ENCODE measurements at places on chromosomes 13 and 19.

- DNase-seq, result no peak
Observed at GRCh38 chr13:92221916-92222315, 823.5 kb downstream of the GPC5 start.

GRCh38 chr13:31909864-31910551 is 121.6 kb upstream of the FRY start:
- DNase-seq, result peak; percentile 75

- DNase-seq, result no peak
Observed at GRCh38 chr19:48495396-48495795, 16.2 kb downstream of the LMTK3 start.

GRCh38 chr13:78147905-78148304 is 229.3 kb upstream of the EDNRB start:
- no peak for DNase-seq

- DNase-seq, result no peak
Observed at GRCh38 chr13:80180740-80181355, 160.1 kb downstream of the SPRY2 start.

DNA sequence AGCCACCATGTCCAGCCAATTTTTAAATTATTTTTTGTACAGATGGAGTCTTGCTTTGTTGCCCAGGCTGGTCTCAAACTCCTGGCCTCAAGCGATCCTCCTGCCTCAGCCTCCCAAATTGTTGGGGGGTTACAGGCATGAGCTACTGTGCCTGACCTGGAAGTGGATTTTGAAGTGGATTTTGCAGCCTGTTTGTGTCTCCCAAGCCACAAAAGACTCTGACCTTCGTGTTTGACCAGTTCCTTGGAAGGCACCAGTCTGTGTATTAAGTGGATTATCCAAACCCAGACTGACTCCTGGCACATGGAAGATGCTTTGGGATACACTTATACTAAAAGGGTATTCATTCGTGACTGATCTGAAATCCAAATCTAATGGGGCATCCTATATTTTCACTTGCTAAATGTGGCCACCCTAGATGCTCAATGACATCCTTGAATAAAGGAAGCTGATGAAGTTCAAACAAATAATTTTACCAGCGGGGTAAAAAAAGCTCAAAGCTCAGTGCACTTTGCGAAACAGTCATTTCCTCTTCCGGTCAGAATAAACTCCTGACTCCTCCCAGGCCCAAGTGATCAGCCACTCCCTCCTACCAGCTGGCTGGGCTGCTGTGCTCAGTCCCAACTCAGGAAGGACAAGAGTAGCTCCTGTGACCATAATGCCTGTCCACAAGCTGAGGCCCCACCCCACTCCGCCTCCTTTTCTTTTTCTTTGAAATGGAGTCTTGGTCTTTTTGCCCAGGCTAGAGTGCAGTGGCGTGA is 32.6 kb upstream of the GATAD2A start:
- DNase-seq, result peak; percentile 67

GRCh38 chr19:10751109-10751953 is 33.5 kb downstream of the DNM2 start:
- DNase-seq, result no peak

- DNase-seq, result no peak
Observed at GRCh38 chr13:62960723-62961122, 1545.1 kb upstream of the PCDH20 start.

DNA sequence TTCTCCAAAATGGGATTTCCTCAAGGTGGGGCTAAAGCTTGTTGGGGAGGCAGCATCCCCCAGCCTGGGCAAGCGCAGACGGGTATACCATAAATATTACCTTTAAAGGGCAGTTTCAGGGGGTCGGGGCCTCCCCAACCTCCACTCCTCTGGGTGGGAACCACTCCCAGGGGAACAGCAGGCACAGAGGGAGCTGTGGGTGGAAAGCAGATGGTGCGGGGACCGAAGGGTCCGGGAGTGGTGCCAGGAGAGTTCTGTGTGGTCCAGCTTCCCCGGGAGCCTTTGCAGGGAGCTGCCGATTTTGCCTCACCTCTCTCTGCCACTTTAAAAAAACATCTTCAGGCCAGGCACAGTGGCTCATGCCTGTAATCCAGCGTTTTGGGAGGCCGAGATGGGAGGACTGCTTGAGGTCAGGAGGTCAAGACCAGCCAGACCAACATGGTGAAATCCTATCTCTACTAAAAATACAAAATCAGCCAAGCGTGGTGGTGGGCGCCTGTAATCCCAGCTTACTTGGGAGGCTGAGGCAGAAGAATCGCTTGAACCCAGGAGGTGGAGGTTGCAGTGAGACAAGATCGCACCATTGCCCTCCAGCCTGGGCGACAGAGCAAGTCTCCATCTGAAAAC is 5.5 kb downstream of the MAST3 start:
- no peak for DNase-seq

GRCh38 chr13:98802559-98802958 is 50.1 kb upstream of the SLC15A1 start:
- DNase-seq, result no peak

DNA sequence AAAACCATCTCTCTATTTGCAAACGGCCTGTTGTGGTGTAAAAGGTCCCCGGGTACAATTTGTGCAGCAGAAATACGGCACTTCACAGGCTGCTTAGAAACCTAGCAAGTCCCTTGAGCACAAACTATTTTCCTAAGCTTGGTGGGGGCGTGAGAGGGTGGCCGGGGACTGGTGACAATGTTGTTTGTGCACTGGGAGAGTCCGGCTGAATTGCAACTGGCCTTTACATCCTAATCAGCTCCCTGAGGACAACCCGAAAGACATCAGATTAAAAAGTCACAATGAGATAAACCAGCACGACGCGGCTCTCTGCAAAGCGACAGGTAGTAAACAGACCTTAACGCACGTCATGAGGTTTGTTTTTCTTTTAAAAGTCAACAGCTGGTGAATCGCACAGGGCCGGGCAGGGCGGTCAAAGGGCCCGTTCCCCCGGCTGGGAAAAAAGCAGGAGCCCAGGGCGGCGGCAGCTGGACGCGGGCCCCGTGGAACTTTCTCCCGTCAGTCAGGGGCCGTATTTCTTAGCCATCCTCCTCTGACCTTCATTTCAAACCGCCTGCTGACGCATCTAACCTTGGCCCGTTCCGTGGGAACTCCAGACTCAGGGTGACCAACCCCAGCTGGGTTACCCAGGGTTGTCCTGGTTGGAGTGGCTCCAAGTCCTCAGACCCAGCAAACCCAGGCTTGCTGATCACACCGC is 112.3 kb downstream of the GADD45B start:
- no peak for DNase-seq

DNA sequence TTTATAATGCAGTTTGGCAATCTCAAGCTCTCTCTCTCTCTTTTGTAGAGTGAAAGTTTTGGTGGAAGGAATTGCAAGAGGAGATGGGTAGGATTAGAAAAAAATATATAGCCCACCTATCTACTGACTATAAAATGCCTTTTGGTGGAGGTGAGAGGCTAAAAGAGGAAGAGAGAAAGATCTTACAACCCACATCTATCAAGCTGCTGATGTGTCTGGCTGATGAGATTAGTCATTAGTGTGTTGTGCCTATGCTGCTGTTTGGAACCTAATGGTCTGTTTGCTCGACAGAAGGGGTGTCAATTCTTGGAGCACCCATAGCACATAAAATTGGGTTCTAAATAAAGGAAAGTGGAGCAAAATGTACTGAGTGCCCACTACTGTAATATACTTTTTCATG is 411.0 kb downstream of the HS6ST3 start:
- DNase-seq, result no peak

DNA sequence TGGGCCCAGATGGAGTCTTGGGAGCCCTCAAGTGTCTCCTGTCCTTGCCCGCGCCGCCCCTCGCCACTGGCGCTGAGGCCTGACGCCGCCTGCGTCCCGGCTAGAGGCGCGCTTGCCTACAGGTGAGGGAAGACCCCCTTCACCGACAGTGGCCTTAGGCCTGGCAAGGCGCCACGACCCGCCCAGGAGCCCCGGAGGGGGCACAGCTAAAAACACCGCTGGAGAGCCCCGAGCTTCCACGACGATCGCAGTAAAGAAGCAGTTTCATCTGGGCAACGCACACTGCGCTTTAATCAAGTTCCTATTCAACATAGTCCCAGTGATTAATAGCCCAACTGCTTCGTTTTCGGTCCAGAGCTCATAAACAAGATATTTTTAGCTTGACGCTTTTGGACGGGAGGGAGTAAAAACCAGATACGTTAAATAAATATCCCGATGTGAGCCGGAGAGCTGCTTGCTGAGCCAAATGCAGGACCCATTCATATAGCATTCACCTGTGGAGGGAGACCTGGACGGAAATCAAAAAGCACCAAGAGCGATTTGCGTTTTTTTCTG is 1.5 kb upstream of the CEBPA start:
- peak; percentile 39 for DNase-seq

- peak; percentile 85 for DNase-seq
Observed at GRCh38 chr19:47210689-47211316, 20.2 kb downstream of the BBC3 start.

DNA sequence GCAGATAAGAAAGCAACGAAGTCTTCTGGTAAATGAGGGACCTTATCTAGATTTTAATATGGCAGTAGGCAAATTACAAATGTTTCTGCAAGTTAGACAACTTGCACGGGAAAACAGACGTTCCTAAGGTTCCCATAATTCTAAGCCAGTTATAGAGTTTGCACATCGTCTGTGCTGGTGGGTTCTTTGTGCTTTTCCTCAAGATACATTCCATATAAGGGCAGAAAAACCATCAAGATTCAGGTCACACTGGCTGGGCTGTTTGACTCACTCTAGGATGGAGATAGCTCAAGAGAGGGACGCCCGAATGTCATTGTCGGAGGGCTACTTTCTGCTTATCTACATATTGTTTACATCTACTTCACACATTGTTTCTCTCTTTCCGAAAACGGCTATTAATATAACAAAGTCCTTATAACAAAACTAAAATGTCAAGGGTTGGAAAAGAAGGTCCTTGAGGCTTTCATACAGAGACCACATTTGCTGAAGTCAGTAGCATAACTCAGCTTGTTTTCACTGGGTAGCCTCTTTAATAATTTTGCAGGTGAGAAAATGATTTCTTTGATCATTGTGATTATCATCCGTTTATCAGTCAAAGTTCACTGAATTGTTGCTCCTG is 44.4 kb downstream of the SOX1 start:
- no peak for DNase-seq

- no peak for DNase-seq
Observed at GRCh38 chr13:60944863-60945262, 470.8 kb downstream of the PCDH20 start.

- DNase-seq, result no peak
Observed at GRCh38 chr19:8253678-8254077, 44.5 kb downstream of the CERS4 start.

DNA sequence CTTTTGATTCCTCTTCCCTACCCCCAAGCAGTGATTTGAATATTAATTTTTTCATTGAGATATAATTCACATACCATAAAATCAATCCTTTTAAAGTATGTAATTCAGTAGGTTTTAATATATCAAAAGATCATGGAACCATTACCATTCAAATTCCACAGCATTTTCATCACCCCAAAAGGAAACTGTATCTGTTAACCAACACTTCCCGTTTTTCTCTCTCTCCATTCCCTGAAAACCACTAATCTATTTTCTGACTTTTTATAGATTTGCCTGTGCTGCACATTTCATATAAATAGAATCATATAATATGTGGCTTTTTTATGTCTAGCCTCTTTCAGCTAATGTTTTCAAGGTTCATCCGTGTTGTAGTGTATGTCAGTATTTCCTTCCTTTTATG is 107.1 kb downstream of the PAN3 start:
- DNase-seq, result no peak

GRCh38 chr19:279231-279630 is 12.0 kb downstream of the PLPP2 start:
- no peak for DNase-seq

- DNase-seq, result no peak
Observed at GRCh38 chr19:33668968-33669367, 47.2 kb downstream of the CHST8 start.

DNA sequence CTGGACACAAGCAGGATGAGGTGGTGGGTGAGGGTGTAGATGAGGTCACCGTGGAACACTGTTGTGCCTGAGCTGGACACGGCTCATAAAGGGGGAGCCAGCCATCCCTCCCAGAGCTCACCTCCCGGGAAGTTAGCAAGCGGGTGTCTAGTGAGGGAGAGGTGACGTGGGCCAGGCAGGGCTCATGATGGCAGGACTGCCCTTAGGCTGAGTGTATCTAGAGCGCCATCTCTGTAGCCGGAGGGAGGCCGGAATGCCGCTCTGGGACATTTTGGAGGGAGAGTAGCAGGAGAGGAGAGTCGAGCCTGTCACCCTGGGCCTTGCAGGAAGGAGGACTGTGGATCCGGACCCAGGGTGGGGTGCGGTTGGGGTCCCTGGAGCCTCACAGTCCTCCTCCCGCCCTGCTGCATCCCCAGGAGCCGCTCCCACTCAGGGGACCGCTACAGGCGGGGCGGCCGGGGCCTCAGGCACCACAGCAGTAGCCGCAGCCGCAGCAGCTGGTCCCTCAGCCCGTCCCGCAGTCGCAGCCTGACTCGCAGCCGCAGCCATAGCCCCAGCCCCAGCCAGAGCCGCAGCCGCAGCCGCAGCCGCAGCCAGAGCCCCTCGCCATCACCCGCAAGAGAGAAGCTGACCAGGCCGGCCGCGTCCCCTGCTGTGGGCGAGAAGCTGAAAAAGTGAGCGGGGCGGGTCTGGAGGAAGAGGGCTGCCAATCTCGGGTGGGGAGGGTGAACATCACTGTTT is 9.2 kb downstream of the ZNF296 start:
- DNase-seq, result no peak

GRCh38 chr19:39448271-39448670 is 2.9 kb downstream of the SUPT5H start:
- DNase-seq, result peak; percentile 66

- DNase-seq, result peak; percentile 58
Observed at GRCh38 chr13:110536006-110536693, 25.4 kb downstream of the RAB20 start.

DNA sequence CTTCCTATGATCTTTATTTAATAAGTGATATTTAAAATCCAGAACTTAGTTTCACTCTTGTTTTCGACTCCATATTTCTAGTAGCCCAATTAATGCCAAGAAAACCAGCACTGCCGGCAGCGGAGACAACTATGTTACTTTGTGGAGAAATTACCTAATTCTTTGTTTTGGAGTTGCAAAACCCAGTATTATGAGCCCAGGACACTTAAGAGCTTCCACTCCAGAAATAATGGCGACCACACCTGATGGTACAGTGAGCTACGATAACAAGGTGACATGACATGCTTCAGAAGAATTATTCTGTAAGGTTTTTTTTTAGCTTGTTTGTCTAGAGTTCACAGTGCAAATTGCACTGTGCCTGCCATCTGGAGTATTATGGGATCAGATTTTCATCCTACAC is 136.4 kb downstream of the ZAR1L start:
- no peak for DNase-seq

Measured in B cell (primary cell).